ENCODE measurements at places on chromosomes 3 and 15. TPM values are rescaled to one million over a fixed set of nuclear protein-coding genes. Genes with fewer than 3 reads are reported as not detected.

The HDC gene
- total RNA-seq, result 8.7 TPM

The OR5K2 gene
- total RNA-seq, result not detected

The GOLGA6L10 gene
- 0.71 TPM for total RNA-seq

The MORC1 gene
- not detected for total RNA-seq

The NOX5 gene
- 0.21 TPM for total RNA-seq

The GDPGP1 gene
- total RNA-seq, result 12.0 TPM

The TICRR gene
- total RNA-seq, result 18.7 TPM

The PPP1R2 gene
- 74.2 TPM for total RNA-seq

- no peaks in the 10 kb centered on the region for H3K4me1 ChIP-seq
- no peak for DNase-seq
- H3K27me3 ChIP-seq, result no peaks in the 10 kb centered on the region
- no peaks in the 10 kb centered on the region for H3K36me3 ChIP-seq
- H3K27ac ChIP-seq, result no peak overlapping the region
Observed at GRCh38 chr3:175199961-175200360, 340.8 kb downstream of the NAALADL2 start.

DNA sequence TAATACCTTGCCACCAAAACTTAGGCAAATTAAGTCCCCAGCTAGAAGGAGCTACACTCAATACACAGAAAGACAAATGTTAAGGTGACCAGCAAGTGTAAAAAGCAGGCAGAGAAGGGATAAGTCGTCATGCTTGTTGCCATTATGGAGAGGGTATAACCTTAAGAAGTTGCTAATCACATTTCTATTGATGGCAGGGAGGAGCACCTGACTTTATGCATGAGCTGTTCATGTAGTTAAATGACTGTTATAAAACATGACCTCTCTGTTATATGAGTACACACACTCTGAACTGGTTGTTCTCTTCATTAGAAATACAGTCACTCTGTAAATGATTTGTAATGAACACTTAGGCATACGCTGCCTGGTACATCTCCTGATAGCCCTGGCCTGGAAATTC lies 6.6 kb upstream of the CCNL1 start:
- peaks cover 31% of the 10 kb centered on the region for H3K4me1 ChIP-seq
- DNase-seq, result no peak
- peaks cover 8% of the 10 kb centered on the region for H3K36me3 ChIP-seq
- H3K27ac ChIP-seq, result no peak overlapping the region
- no peak overlapping the region for H3K4me3 ChIP-seq

DNA sequence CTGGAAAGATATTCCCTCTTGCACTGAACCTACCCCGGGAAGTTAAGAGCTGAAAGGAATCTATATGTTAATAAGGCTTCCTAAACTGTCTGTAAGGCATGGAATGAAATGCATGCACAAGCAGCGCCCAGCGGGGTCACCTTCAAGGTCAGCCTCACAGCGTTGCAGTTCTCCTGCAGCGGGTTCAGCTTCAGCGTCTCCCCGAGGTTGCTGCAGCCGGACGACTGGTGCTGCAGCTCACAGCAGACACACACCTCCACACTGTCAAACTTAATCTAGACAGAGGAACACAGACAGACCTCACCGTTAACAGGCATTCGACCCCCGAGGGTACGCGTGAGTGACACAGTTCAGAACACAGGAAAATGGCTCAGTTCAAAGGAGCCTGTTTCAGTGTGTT lies 73.3 kb downstream of the NSMCE3 start:
- H3K4me3 ChIP-seq, result no peak overlapping the region
- no peak overlapping the region for H3K27ac ChIP-seq
- H3K4me1 ChIP-seq, result no peaks in the 10 kb centered on the region
- no peaks in the 10 kb centered on the region for H3K36me3 ChIP-seq

GRCh38 chr3:184559336-184559735 lies 2.2 kb upstream of the EPHB3 start:
- H3K4me1 ChIP-seq, result peaks cover 14% of the 10 kb centered on the region
- no peak for DNase-seq
- no peak overlapping the region for H3K4me3 ChIP-seq
- H3K27me3 ChIP-seq, result peaks cover 45% of the 10 kb centered on the region
- H3K27ac ChIP-seq, result no peak overlapping the region

GRCh38 chr3:53845103-53845880 lies 927 bp downstream of the CHDH start:
- peaks cover 11% of the 10 kb centered on the region for H3K36me3 ChIP-seq
- H3K4me3 ChIP-seq, result peak overlapping the region; percentile 79
- DNase-seq, result no peak
- H3K4me1 ChIP-seq, result peaks cover 22% of the 10 kb centered on the region
- H3K27ac ChIP-seq, result peak overlapping the region; percentile 38

- H3K27me3 ChIP-seq, result no peaks in the 10 kb centered on the region
- peaks cover 91% of the 10 kb centered on the region for H3K36me3 ChIP-seq
- H3K4me3 ChIP-seq, result peak overlapping the region; percentile 24
- peaks cover 59% of the 10 kb centered on the region for H3K4me1 ChIP-seq
Observed at GRCh38 chr3:150757364-150757763, 5.6 kb downstream of the SIAH2 start.

- H3K4me1 ChIP-seq, result peaks cover 4% of the 10 kb centered on the region
- no peaks in the 10 kb centered on the region for H3K36me3 ChIP-seq
- no peaks in the 10 kb centered on the region for H3K27me3 ChIP-seq
- no peak for DNase-seq
Observed at GRCh38 chr3:129616291-129616690, 9.8 kb upstream of the PLXND1 start.

DNA sequence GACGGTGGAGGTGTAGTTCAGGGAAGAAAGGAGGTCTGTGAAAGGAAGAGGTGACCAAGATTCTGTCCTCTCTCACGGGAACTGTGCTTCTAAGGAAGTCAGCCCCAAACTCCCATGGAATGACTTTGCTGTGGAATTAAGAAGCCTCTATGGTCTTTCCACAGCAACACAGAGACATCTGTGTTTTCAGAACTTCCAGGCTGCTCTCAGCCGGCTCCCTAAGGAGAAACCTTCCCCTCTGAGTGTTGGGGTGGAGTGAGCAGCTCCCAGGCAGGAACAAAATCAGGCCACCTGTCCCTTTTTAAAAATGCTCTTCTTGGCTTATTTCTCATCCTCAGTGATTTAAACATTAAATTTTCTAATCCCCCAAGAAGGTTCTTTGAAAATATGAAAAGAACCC lies 53.3 kb upstream of the SNRK start:
- no peak overlapping the region for H3K27ac ChIP-seq
- peaks cover 8% of the 10 kb centered on the region for H3K27me3 ChIP-seq
- peaks cover 1% of the 10 kb centered on the region for H3K36me3 ChIP-seq

- H3K27me3 ChIP-seq, result no peaks in the 10 kb centered on the region
- H3K4me3 ChIP-seq, result no peak overlapping the region
- no peak overlapping the region for H3K27ac ChIP-seq
- H3K4me1 ChIP-seq, result no peaks in the 10 kb centered on the region
Observed at GRCh38 chr3:24129549-24129948, 184.5 kb downstream of the NR1D2 start.

GRCh38 chr15:25536801-25537611 lies 98.2 kb upstream of the UBE3A start:
- H3K4me1 ChIP-seq, result no peaks in the 10 kb centered on the region
- H3K27ac ChIP-seq, result no peak overlapping the region
- no peaks in the 10 kb centered on the region for H3K36me3 ChIP-seq
- H3K4me3 ChIP-seq, result no peak overlapping the region
- H3K27me3 ChIP-seq, result no peaks in the 10 kb centered on the region
- no peak for DNase-seq

DNA sequence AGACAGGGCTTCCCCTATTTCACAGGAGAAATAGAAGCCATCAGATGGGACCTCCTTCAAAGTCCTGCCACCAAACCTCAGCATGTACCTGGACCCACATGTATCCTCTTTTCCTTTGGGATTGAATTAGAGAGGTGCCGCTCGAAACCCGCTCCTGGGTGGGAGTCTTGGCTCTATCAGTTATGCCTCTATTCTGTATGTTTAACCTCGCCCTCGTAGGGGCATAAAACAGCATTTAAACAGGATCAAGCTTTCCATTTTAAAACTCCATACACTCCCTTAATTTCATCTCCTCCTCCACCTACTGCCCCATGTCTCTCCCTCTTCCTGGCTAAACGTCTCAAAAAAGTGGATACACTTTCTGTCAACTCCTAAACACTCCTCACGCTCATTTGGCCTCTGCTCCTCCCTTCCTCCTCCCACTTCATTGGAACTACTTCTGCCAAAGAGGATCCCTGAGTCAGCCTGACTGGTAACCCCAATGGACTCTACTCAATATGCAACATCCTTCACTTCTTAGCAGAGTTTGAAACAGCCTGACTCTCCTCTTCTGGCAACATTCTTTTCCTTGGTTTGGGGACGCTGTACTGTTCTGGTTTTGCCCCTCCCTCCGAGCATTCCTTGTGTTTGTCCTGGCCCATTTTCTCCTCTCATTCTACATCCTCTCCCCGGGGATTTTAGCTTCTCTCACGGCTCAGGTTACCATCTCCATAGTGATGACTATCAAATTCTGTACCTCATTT lies 23.0 kb upstream of the MUC20 start:
- no peak for DNase-seq
- H3K36me3 ChIP-seq, result peaks cover 62% of the 10 kb centered on the region
- H3K4me1 ChIP-seq, result peaks cover 17% of the 10 kb centered on the region
- H3K27ac ChIP-seq, result peak overlapping the region; percentile 42
- H3K27me3 ChIP-seq, result no peaks in the 10 kb centered on the region

DNA sequence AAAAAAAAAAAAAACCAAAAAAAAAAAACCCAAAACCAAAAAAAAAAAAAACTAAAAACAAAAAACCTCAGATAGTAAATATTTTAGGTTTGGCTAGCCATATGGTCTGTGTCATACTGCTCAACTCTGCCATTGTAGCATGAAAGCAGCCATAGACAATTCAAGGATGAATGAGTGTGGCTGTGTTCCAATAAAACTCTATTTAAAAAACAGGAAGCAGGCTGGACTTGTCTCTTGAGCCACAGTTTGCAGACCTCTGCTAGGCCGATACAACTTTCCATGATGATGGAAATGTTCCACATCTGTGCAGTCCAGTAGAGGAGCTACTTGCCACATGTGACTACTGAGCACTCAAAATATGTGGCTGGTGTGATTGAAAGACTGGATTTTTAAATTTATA lies 11.1 kb downstream of the EFCAB12 start:
- no peaks in the 10 kb centered on the region for H3K36me3 ChIP-seq
- H3K27ac ChIP-seq, result no peak overlapping the region
- no peaks in the 10 kb centered on the region for H3K4me1 ChIP-seq
- no peak for DNase-seq

GRCh38 chr3:78178209-78178608 lies 1138.3 kb downstream of the ROBO2 start:
- H3K27me3 ChIP-seq, result no peaks in the 10 kb centered on the region
- H3K4me3 ChIP-seq, result no peak overlapping the region
- H3K36me3 ChIP-seq, result no peaks in the 10 kb centered on the region
- H3K4me1 ChIP-seq, result no peaks in the 10 kb centered on the region
- no peak for DNase-seq
- no peak overlapping the region for H3K27ac ChIP-seq

GRCh38 chr3:113552851-113553250 lies 20.5 kb downstream of the SIDT1 start:
- peaks cover 8% of the 10 kb centered on the region for H3K36me3 ChIP-seq
- no peaks in the 10 kb centered on the region for H3K4me1 ChIP-seq
- no peak for DNase-seq
- H3K27ac ChIP-seq, result no peak overlapping the region
- no peaks in the 10 kb centered on the region for H3K27me3 ChIP-seq

GRCh38 chr3:20811006-20811405 lies 625.0 kb upstream of the SGO1 start:
- H3K4me3 ChIP-seq, result no peak overlapping the region
- no peaks in the 10 kb centered on the region for H3K4me1 ChIP-seq
- H3K27ac ChIP-seq, result no peak overlapping the region

- no peaks in the 10 kb centered on the region for H3K36me3 ChIP-seq
- no peak overlapping the region for H3K4me3 ChIP-seq
- no peak overlapping the region for H3K27ac ChIP-seq
- H3K27me3 ChIP-seq, result no peaks in the 10 kb centered on the region
- no peaks in the 10 kb centered on the region for H3K4me1 ChIP-seq
Observed at GRCh38 chr15:98085003-98085639, 124.6 kb downstream of the ARRDC4 start.

DNA sequence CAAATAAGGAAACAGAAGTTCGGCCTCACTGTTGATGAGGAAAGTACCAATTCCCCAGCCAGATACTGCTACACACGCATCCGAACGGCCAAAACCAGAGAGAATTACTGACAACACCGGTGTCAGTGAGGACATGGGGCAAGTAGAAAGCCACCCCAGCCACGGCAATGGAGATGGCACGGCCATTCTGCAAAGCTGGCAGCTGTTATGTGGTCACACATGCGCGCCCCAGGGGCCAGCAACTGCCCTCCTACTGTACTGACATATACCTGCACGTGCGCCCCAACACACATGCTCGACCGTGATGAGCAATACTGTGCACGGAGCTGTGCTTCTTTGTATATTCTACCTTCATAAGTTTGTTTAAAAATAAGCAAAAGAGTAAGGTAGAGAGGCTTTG lies 217.4 kb downstream of the ADAMTS17 start:
- DNase-seq, result no peak
- no peaks in the 10 kb centered on the region for H3K27me3 ChIP-seq
- peaks cover 4% of the 10 kb centered on the region for H3K4me1 ChIP-seq
- H3K4me3 ChIP-seq, result no peak overlapping the region
- peaks cover 4% of the 10 kb centered on the region for H3K36me3 ChIP-seq

DNA sequence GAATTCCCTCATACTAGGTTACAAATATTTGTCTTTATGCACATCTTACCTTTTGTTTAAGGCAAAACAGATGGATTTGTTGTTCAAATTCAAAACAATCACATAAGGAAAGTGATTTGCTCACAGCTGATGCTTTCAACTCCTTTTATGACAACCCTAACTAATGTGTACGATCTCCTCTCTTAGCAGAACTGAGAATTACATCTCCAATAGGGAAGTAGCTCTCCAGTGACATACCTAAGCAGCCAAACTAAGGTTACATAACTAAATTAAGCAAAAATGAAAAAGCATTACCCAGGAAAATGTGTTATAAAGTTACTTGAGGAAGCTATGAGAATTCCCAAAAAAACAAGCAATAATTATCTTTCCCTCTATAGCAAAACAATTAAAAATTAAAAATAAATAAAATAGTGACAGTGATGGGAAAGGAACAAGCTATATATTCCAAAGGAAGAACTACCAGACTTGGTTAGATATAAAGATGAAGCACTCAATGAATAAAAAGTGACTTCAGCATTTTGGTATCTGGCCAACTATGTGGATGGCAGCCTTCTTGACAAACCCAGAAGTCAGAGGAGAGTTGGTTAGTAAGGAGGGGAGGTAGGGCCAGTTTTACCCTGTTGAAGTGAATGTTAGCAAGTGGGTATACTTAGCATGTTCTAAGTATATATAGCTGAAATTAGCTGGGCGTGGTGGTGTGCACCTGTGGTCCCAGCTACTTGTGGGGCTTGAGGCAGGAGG lies 32.4 kb downstream of the PEAK1 start:
- no peaks in the 10 kb centered on the region for H3K27me3 ChIP-seq
- no peak overlapping the region for H3K27ac ChIP-seq
- no peak for DNase-seq
- H3K4me3 ChIP-seq, result no peak overlapping the region
- H3K4me1 ChIP-seq, result peaks cover 15% of the 10 kb centered on the region

DNA sequence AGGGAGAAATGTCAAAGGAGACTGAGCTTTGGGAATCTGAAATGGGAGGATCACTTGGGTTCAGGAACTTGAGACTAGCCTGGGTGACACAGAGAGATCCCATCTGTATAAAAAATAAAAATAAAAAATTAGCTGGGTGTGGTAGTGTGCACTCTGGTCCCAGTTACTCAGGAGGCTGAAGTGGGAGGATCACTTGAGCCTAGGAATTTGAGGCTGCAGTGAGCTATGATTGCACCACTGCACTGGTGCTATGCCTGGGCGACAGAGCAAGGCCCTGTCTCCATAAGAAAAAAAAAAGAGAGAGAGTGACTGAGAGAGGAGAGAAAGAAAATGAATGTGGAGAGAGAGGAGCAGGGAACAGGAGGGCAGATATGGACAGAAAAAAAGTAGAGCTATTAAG lies 72.8 kb downstream of the SENP2 start:
- peaks cover 2% of the 10 kb centered on the region for H3K4me1 ChIP-seq
- no peak overlapping the region for H3K27ac ChIP-seq
- no peak for DNase-seq
- peaks cover 5% of the 10 kb centered on the region for H3K27me3 ChIP-seq

Measured in activated T-helper 2 cell treated with anti-CD3 and anti-CD28 coated beads, Interferon-gamma antibody, Interleukin-2, Interleukin-4, amounts not matched to agents 10 μg/mL and 5 μg/mL and 100 μg/mL, durations not matched to agents 14 hours and 24 hours and 36 hours (primary cell).